ENCODE measurements at places on chromosomes 3 and 15. TPM values are rescaled to one million over a fixed set of nuclear protein-coding genes. Genes with fewer than 3 reads are reported as not detected.

- H3K27me3 ChIP-seq = no peaks in the 10 kb centered on the region
- no peak overlapping the region for H3K4me3 ChIP-seq
- H3K36me3 ChIP-seq = no peaks in the 10 kb centered on the region
- no peaks in the 10 kb centered on the region for H3K4me1 ChIP-seq
- DNase-seq = no peak
- no peak overlapping the region for H3K27ac ChIP-seq
Measured at GRCh38 chr15:41945731-41946130, 26.6 kb downstream of the EHD4 start.

- peak within 1 kb of the TSS; percentile 94 for H3K27ac ChIP-seq
- no peaks in the 10 kb centered on the region for H3K36me3 ChIP-seq
- H3K4me1 ChIP-seq = peaks cover 33% of the 10 kb centered on the region
Measured at GRCh38 chr3:182980204-182981037, at the start of gene DCUN1D1. DCUN1D1 (minus strand) TSS chr3:182980538; CDS start chr3:182980489, 49 bp downstream.

The COL6A5 gene
- not detected for total RNA-seq

The PPARG gene
- total RNA-seq = 8.5 TPM

DNA sequence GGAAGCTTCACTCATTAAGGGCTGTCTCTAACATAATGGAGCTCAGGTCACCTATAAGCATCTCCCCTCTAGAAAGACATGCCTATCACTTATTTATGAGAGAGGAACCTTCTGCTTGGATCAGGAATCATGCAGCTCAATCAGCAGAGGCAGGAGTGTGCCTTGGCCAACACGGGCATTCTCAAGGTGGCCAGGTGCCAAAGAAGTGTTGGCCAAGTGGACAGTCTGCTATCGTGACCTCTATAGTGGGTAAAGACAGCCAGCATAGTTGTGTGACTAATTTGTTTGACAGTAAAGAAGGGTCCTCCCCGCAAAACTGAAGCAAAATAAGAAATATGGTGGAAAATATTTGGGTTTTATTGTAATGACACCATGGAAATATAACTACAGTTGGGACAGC is 14.7 kb upstream of the AGTR1 start:
- no peak overlapping the region for H3K27ac ChIP-seq
- no peak for DNase-seq
- no peaks in the 10 kb centered on the region for H3K27me3 ChIP-seq
- no peaks in the 10 kb centered on the region for H3K36me3 ChIP-seq
- H3K4me1 ChIP-seq = no peaks in the 10 kb centered on the region

DNA sequence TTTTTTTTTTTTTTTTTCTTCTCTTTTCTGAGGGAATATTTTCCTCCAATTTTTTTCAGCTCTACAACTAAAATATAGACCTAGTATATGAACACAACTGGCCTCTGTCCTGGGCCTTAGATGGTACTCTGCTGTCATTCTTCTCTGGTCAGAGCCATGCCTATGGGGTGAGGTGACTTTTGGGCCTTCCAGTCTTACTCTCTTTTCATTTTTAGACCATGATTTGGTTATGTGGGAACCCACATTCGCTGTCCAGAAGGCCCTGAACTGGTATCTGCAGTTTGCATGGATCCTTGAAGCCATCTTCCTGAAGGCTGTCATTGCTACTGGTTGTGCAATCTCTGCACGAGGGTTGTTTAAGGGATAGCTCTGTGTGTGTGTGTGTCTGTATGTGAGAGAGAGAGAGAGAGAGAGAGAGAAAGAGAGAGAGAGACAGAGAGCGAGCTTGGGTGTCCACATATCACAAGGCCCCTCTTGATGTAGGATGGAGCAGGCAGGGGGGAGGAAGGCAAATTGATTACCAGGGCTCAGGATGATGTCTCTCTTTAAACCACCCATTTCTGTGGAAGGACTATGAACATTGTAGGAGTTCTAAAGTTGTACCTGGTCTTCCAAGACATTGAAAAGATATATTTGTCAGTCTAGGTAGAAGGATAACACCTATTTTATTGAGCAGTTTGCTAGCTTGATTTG is 6.9 kb downstream of the TGFBR2 start:
- H3K27me3 ChIP-seq = no peaks in the 10 kb centered on the region
- no peak for DNase-seq
- no peak overlapping the region for H3K4me3 ChIP-seq

DNA sequence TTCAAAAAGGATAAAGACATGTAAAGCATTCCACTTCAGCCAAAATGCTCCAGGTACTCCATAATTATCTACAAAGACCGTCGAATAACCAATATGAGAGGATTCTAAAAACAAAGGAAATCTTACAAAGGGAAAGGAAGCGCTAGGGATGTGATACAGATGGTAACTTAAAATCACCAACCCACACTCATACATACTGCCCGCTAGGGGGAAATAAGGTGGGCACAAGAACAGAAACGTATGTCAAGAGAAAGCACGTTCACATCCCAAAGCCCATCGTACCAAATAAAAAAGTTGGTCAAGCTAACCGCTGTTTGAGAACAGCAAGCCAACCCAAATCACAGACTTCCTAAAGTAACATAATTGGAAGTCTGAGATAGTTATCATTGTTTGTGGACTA is 429.4 kb downstream of the SHQ1 start:
- H3K4me3 ChIP-seq = no peak overlapping the region
- no peaks in the 10 kb centered on the region for H3K36me3 ChIP-seq
- no peak overlapping the region for H3K27ac ChIP-seq

Data from gastrocnemius medialis (tissue), 4 donors.